ENCODE measurements at places on chromosomes 2 and 18.
A peak's percentile ranks its signal among the peaks of the same experiment; 100 is the strongest.

- peak; percentile 41 for DNase-seq
Observed at GRCh38 chr2:10971888-10972260, 60.1 kb downstream of the KCNF1 start.

- DNase-seq: no peak
Observed at GRCh38 chr2:43027097-43027873, 199.1 kb downstream of the ZFP36L2 start.

GRCh38 chr18:71902482-71902881 lies 641.7 kb downstream of the CBLN2 start:
- DNase-seq: no peak

GRCh38 chr2:118457951-118458350 lies 369.7 kb downstream of the INSIG2 start:
- no peak for DNase-seq

- no peak for DNase-seq
Observed at GRCh38 chr2:206154197-206154596, 5.0 kb downstream of the NDUFS1 start.

GRCh38 chr2:236157815-236158498 lies 10.2 kb downstream of the GBX2 start:
- DNase-seq: no peak

GRCh38 chr2:69034845-69035244 lies 21.9 kb downstream of the ANTXR1 start:
- no peak for DNase-seq

GRCh38 chr2:201194097-201194496 lies 11.2 kb downstream of the CASP10 start:
- DNase-seq: no peak

- DNase-seq: no peak
Observed at GRCh38 chr2:128640845-128641360, 322.2 kb upstream of the HS6ST1 start.

GRCh38 chr2:192571636-192572035 lies 376.9 kb upstream of the TMEFF2 start:
- DNase-seq: no peak
